ENCODE measurements at places on chromosomes 5 and 9.

DNA sequence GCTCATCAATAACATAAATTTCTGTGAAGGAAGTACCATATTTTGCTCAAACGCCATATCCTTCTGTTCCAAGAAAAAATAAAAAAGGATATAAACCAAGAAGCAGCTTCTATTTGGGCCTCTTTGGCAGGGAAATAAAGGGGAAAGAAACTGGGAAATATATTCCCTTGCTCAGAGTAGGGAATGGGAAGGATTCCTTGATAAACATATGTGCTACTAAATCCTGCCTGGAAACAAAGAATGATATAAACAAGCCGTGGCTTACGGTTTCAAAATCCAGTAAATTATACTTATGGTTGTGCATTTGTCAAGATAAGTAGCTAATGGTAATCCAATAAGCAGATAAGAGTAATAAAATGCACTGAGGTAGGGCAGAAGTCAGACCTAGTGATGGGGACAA lies 481.6 kb downstream of the NTRK2 start:
- no peak for DNase-seq

GRCh38 chr5:10661401-10661800 lies 97.5 kb downstream of the ANKRD33B start:
- DNase-seq, result no peak

- no peak for DNase-seq
Observed at GRCh38 chr5:79653843-79654242, 35.8 kb upstream of the CMYA5 start.

DNA sequence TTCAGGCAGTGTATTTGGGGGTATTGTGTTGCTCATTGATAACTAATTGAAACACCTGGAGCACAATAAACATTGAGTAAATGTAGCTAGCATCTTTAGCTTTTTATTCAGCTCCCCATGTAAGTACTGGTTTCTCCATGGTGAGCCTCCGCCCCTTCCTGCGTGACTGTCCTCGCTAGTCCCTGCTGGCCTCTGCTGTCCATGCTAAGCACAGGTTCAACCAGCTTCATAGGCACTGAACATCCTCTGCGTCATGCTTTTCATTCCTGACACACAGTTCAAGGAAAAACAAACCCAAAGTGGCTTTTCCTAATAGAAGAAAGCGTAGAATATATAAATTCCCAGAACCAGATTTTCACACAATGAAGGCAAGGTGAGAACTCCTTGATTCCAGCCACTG lies 27.3 kb upstream of the DAP start:
- no peak for DNase-seq

DNA sequence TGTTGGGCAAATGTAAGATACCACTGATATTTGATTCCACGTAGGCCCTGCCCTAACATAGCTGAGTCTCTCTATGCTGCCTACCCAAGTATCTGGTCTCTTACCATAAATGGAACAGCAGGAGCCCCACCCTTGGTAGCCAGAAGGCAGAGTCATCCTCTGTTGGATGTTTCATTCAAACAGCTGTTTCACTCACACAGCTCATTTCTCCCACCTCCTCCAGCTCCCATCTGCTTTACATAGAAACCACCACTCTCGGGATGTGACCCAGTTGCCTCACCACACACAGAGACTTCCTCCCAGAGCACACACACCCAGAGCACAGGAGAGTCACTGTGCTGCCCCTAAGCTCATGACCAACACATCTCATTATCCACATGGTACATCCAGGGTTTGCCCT lies 165.3 kb downstream of the TMEM167A start:
- DNase-seq, result no peak

DNA sequence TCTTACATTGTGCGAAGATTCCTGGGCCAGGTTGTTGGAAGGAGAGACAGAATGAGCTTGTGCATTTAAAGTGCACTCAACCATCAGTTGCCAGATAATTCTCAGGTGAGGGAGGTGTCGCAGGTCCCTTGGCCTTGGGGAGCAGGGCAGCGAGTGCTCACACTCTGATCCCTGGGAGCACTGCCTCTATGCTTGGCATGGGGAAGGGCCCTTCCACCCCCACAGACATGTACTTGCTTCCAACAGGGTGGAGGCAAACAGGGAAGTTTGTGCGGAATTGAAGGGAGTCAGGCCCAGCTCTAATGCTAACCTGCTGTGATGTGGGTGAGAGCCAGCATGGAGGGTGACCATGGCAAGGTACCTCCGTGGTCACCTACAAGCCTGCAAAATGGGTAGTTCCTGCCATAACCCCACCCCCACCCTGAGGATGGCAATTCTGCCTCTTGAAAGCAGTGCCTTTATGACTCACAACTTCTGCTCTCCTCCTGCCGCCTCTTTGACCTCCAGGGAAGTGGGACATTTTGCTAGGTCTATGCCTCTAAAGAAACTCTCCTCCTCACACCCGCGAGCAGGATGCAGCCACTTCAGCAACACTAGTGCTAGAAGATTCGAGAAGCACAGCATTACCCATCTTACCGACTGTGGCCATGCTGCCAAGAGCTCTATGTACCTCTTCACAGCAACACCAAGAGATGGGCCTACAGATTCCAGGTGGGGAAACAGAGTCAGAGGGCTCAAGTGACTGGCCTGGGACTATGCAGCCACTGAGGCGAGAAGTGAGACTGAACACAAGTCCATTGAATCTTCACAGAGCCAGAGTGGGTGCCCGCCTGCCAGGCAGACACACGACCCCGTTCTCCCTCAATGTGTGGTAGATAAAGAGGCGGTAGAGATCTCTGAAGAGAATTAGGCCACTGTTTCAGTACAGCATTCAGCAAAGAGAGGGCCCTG lies 22.1 kb upstream of the SLC25A51 start:
- DNase-seq, result no peak

DNA sequence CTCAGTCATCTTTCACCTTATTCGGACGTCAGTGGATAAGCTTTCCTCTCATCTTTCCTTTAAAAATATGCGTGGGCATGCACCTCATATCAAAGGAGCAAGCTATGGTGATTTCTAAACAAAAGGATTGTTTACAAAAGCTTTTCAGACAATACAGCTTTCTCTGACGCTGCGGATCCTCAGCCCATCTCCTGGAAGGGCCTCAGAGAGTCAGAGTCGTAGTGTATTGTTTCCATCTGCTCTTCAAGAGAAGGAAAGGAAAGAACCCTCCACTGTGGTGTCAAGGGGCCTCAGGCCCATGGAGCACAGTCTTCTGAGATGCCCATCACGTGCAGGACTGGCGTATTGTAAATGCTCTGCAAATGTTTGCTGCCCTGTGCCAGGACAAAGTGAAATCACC lies 163.4 kb upstream of the MAP1B start:
- no peak for DNase-seq

GRCh38 chr5:25744908-25745307 lies 1100.1 kb upstream of the CDH10 start:
- no peak for DNase-seq

GRCh38 chr5:1204693-1205242 lies 3.4 kb downstream of the SLC6A19 start:
- no peak for DNase-seq

- no peak for DNase-seq
Observed at GRCh38 chr5:59209758-59210359, 627.0 kb downstream of the RAB3C start.

GRCh38 chr9:128020692-128021091 lies 39.9 kb upstream of the EEIG1 start:
- DNase-seq, result no peak

- no peak for DNase-seq
Observed at GRCh38 chr5:83450183-83450966, 21.2 kb upstream of the VCAN start.

DNA sequence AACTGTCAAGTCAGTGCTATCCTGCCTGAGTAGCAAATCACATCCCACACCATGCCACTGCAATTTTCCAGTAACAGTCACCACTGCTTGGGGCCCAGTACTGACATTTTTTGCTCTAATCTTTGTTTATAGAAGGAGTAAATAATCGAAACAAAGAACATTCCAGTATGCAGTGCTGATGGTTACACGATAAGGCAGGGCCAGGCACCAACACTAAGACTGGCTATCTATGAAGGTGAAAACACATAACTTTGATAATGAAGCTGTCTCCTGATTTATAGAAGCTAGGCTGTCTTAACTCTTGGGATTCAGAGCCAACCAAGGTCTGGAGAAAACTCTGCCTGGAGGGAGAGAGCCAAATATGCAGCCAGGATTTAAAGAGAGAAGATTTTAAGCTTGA lies 365.3 kb downstream of the BNC2 start:
- no peak for DNase-seq

DNA sequence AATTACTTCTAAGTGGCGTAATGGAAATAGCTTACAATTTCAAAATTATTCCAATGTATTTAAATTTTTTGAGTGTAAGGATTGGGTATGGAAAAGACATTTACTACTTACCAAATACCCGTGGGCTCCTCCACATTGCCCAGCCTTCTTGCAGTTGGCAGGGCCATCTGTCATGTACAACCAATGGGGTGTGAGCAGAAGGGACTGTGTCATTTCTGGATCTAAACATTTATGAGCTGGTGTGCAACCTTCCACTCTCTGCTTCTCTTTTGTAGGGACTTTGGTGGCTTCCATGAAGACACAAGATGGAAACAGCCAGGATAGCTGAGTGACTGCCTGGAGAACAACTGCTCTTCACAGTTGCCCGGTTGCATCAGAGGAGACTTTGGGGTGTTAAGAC lies 40.8 kb downstream of the FRMD3 start:
- no peak for DNase-seq

DNA sequence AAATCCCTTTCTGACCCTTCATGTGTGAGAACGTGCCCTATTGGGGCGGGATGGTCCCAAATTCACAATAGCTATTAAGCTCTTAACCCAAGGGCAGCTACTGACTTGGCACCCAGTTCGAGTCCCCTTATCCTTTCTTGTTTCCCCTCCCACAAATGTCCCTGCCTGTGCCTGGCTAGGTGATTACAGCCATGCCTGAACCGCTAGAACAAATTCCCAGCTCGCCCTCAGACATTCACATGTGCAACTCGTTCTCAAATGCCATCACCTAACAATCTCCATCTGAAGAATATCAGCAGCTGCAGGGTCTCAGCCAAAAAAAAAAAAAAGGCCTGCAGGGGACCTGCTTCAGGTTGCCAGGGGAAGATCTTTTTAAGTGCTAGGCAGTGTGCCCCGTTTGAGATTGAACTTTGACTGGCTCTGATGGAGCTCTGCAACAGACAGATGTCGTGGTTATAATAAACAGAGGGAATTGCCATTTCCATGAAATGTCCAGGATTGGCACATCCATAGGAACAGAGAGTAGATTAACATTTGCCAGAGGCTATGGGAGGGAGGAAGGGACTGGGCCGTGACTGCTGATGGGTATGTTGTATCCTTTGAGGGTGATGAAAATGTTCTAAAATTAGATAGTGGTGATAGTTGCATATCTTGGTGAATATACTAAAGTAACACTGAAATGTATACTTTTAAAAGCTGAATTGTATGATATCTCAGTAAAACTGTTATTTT lies 347.2 kb upstream of the WWC1 start:
- no peak for DNase-seq

DNA sequence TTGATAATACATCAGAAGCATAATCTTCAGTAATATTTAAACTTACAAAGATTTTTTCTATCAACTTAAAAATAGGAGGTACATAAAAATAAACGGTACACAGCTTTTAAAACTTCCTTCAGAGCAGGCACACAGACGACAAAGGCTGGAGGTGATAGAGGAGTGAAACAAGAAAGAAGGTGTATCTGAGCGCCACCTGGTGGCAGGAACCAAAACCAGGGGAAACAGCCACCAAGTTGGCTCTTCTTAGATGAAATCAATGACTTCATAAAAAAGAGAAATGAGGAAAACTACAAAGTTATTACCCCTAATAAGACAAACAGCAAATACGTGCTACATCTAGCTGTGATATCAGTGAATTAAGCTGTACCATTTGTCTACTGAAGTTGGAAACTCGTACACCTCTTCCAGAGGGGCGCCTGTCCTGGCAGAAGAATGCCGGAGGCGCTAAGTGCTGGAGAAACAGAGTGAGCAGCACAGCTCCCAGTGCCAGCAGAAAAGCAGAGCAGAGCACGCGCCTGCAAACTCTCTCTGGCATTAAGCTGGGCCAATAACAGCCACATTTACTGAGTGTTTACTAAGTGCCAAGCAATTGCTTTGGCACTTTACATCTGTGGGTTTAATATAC lies 85.9 kb downstream of the SETX start:
- DNase-seq, result peak; percentile 38

DNA sequence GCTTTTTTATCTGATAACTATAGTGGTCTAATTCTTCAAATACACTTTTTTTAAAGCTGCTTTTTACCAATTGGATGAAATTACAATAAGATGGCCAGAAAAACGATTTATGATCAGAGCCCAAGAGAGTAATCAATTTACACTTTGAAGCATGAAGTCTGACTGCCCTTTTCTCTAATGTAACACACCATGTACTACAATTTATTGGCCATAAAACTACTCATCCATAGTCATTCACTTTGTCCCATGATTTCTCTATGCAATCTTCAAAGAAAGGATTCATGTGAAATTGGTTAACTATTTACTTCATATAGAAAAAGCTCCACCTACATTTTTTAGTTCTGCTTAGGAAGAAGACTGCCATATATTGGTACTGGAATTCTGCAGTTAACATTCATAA lies 73.6 kb upstream of the CAST start:
- no peak for DNase-seq

DNA sequence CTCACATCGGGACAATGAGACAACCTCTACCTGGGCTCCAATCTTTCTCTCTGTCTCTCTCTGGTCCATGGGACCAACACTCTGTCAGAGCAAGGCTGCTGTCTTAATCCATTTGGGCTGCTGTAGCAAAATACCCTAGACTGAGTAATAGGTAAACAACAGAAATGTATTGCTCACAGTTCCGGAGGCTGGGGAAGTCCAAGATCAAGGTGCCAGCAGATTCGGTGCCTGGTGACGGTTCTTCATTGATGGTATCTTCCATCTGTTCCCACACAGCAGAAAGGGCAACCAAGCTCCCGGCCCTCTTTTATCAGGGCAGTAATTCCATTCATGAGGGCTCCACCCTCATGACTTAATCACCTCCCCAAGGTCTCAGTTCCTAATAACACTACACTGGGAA lies 61.3 kb upstream of the SPOCK1 start:
- DNase-seq, result no peak

DNA sequence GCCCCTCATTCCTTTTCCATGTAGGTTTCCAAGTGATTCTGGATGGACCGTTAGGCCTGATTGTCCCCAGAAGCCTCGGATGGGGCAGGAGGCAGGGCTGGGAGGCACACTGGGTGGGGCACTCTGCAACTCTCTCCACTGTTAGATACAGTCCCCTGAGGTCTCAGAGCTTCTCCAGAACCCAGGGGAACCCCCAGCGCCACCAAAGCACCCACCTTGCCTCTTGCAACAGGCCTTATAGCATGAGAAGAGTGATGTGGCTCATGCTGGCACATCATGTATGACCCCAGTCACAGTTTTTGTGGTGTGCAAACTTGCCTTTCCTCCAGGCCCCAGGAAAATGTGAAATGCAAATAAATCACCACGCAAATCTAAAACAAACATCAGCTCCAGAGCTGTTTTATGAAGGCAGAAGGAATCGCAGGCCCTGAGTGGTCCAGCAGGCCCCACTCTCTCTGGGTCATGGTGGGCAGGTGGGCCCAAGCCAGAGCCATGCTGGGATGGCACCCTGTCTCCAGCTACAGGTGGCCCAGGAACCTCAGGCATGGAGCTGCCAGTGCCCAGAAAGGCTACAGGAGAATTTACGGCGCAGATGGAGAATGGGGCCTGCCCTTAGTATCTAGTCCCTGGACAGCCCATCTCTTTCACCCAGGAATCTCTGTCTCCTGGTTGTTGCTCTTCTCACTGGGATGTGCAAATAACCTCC lies 36.3 kb upstream of the CDKN2AIPNL start:
- DNase-seq, result no peak
